ENCODE measurements at places on chromosomes 11 and 22.

GRCh38 chr11:70873736-70874412 lies 378.5 kb downstream of the SHANK2 start:
- no peak for DNase-seq

DNA sequence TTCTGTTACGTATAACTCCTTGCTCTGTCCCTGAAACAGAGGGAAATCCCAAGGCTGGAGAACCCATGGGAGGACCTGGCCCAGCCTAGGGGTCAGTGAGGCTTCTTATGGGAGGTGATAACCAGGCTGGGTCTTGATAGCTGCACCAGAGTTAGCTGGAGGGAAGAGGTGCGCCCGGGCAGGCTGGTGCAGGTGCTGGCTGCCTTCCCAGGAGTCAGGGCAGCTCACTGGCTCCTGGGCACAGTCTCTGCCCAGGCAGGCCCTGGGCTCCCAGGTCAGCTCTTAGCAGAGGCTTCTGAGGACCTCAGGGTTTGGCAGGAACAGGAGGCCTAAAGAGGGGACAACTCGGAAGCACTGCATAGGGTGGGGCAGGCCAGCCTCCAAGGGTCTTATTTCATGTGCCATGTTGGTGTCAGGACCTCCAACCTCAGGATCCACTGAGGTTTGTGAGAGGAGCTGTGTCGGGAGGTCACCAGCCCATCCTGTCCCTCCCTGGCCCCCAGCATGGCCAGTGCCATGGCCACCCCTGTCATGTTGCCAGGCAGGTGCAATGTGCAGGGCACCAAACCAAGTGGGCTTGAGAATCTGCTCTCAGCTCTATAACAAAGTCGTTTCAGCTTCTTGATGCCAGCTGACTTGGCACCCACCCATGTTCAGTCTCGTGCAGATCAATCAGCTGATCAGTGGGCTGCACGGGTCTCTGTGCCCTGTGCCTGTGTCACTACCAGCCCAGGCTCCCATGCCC lies 20.5 kb upstream of the CELSR1 start:
- DNase-seq, result no peak

DNA sequence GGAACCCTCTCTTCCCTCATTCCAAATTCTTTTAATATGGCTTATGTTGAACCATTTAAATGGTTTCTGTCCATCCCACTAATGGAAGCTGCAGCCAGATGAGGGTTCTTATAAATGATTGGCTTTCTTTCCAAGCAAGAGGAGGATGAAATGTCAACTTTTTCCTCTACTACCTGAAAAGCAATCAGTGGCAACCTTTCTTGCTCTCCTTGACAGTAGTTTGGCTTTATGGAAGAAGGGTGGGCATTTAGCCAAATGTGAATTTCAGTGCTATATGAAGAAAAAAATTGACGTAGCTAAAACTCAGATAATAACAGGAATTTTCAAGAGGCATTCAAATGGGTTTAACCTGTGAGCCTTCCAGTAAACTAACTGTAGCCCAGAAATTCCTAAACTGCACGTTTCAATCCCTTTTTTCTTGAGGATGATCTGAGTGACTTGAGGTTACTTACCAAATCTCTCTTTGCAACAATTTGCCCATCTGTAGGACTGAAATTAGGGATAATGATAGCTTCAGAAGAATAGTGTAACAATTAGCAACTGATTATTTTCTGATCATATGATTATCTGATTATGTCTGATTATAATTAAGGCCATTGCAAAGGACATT lies 90.9 kb downstream of the EXT2 start:
- no peak for DNase-seq

GRCh38 chr11:102317099-102317767 lies at the start of gene BIRC3:
BIRC3 (plus strand) TSS chr11:102317484; CDS start chr11:102324510, 7,026 bp downstream.
- DNase-seq, result peak; percentile 64

DNA sequence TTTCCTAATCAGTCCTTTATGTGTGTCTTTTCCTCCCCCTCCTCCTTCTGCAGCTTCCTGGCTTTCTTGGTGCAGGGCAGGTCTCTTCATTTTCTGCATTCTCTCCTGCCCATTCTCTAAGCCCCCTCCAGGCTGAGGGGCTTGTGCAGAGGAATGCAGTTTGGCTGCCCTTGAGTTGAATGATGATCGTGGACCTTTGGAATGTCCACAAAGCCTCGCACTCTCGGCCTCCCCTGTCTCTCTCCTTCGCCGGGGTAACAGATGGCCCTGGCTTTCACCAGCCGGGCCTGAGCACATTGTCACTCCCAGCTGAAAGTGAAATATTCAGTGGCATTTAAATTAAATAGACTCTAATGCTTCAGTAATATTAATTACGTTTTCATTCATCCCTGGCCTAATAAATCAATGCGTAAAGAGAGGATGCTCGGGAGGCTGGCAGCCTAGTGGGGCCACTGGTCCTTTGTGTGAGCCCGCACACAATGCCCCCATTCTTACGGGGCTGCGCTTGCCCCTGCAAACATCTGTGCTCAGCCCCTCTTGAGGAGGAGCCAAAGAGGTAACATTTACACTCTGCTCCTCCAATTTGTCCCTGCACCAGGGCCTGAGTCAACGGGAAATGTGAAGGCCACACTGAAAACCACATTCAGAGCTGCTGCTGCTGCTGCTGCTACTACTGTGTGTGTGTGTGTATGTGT lies 64.9 kb upstream of the PAX6 start:
- no peak for DNase-seq

DNA sequence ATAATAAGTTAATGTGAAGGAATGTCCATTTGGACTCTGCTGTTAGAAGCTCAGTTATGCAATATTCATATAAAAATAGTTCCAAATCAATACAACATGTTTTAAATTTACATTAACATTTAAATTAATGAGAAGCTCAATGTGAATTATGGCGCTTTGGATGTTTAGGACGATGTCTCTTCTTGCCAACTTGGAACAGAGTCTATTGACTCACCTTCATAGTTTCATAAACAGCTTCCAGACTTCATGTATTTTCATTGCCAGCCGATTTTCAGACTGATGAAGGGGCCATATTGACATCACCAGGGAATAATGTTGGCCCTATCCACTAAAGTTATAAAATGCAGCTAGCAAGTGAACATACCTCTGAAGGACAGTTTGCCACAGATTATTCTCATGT lies 1136.2 kb downstream of the LRRC4C start:
- no peak for DNase-seq

Measured in HAP-1 (cell line).